ENCODE measurements at places on chromosomes 6 and 20.

DNA sequence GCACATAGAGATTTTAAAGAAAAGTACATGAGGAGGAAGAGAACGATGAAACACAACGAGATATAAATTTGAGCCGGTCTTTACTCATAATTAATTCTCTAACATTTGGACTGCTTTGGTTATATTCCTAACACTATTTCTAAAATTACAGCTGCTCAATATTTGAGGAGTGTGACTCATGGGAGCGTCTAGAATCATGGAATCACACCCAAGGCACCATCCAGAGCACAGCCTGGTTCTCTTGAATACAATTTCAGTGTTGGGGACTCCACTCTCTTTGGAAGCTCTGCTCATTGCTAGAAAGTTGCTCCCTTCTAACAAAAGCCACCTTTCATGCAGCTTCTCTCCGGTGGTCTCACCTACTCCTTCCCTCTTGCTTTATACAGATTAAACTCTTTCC is 64.4 kb downstream of the LY86 start:
- H3K4me3 ChIP-seq: no peak overlapping the region
- H3K27ac ChIP-seq: no peak overlapping the region
- H3K27me3 ChIP-seq: peaks cover 11% of the 10 kb centered on the region

- H3K27ac ChIP-seq: no peak overlapping the region
- H3K4me3 ChIP-seq: no peak overlapping the region
- no peak for DNase-seq
- no peaks in the 10 kb centered on the region for H3K27me3 ChIP-seq
- peaks cover 15% of the 10 kb centered on the region for H3K4me1 ChIP-seq
- H3K36me3 ChIP-seq: no peaks in the 10 kb centered on the region
Observed at GRCh38 chr20:44704551-44704971, 10.6 kb upstream of the CCN5 start.

DNA sequence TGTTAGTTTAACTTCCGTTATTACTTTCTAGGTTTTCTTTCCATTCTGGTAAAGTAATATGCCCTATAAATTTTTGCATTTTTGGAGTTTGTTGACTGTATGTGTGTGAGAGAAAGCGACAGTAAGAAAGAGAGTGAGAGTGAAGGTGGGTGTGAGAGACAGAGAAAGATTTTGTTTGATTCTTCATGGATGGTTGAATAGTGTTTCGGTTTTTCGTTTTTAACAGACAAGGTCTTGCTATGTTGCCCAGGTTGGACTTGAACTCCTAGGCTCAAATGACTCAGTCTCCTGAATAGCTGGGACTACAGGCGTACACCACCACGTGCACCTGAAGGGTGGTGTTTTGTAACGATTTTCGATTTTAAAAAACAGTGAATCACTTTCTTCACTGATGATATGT is 329.1 kb upstream of the RUNX2 start:
- DNase-seq: no peak
- H3K4me3 ChIP-seq: no peak overlapping the region
- H3K27ac ChIP-seq: no peak overlapping the region
- no peaks in the 10 kb centered on the region for H3K36me3 ChIP-seq
- H3K4me1 ChIP-seq: peaks cover 18% of the 10 kb centered on the region

- no peaks in the 10 kb centered on the region for H3K36me3 ChIP-seq
- H3K4me1 ChIP-seq: no peaks in the 10 kb centered on the region
- no peak for DNase-seq
- H3K4me3 ChIP-seq: no peak overlapping the region
Observed at GRCh38 chr6:43972913-43973300, 154.3 kb downstream of the MRPL14 start.

- H3K4me1 ChIP-seq: no peaks in the 10 kb centered on the region
- DNase-seq: no peak
- no peaks in the 10 kb centered on the region for H3K36me3 ChIP-seq
- H3K27ac ChIP-seq: no peak overlapping the region
- H3K27me3 ChIP-seq: no peaks in the 10 kb centered on the region
- no peak overlapping the region for H3K4me3 ChIP-seq
Observed at GRCh38 chr6:90083891-90084290, 189.6 kb downstream of the GJA10 start.

- H3K27ac ChIP-seq: no peak overlapping the region
- H3K27me3 ChIP-seq: no peaks in the 10 kb centered on the region
- H3K36me3 ChIP-seq: peaks cover 4% of the 10 kb centered on the region
- DNase-seq: no peak
Observed at GRCh38 chr6:150981095-150981494, 115.6 kb downstream of the MTHFD1L start.

GRCh38 chr6:150652848-150653613 is 53.3 kb downstream of the PLEKHG1 start:
- H3K4me1 ChIP-seq: no peaks in the 10 kb centered on the region
- no peak for DNase-seq
- H3K27ac ChIP-seq: no peak overlapping the region
- H3K36me3 ChIP-seq: no peaks in the 10 kb centered on the region

- no peaks in the 10 kb centered on the region for H3K27me3 ChIP-seq
- DNase-seq: no peak
- no peak overlapping the region for H3K4me3 ChIP-seq
- H3K36me3 ChIP-seq: no peaks in the 10 kb centered on the region
Observed at GRCh38 chr6:402901-403658, 11.5 kb downstream of the IRF4 start.

DNA sequence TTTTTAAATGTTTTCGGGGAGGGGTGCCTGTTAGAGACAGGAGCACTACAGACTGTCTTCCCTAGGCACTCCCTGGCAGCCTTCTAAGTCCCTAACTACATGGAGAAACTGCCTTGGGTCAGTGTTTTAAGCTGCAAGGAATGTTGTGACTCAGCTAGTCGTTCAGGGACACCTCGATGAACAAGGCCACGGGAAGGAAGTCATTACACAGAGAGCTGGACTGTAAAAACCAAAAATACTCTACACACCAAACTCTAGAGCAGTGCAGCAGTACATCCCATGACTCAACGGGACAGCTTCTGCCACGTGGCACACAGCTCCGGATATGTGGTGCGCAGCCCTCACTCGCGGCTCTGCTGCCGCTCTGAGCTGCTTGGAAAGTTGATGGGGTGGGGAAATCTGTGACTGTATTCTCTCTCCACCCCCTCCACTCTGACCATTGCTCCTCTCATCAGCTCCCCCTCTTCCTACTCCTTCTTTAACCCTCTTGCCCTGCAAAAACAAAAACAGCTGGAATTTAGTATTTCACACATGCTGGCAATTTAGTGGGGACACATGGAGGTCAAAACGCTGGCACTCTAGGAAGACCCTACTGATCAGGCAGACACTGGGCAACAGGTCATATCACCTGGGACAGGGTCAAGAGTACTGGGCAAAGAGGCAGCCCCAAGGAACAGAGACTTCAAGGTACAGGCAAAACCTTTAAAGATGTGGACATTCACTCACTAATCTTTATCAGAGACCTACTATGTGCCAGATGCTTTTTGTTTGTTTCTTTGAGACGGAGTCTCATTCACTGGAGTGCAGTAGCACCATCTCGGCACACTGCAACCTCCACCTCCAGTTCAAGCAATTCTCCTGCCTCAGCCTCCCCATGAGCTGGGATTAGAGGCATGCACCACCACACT is 10.9 kb upstream of the LPIN3 start:
- H3K27me3 ChIP-seq: no peaks in the 10 kb centered on the region
- DNase-seq: no peak

DNA sequence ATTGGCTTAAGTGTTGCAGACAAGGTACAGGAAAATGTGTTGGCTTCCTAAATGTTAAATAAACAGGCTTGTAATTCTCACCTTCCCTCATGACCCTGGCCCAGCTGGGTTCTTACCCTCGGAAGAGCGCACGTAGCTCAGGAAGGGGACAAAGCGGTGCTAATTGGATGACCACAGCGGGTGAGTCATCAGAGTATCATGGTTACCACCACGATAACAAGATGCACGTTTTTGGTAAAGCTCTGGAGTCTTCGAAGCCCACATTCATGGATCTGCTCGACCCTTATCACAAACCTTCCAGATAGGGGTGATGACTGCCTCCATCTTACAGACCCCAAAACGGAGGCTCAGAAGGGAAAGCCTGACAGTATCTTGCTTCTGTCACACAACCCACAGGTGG is 32.8 kb downstream of the APCDD1L start:
- no peak overlapping the region for H3K4me3 ChIP-seq
- no peak overlapping the region for H3K27ac ChIP-seq
- peaks cover 11% of the 10 kb centered on the region for H3K36me3 ChIP-seq
- no peak for DNase-seq

DNA sequence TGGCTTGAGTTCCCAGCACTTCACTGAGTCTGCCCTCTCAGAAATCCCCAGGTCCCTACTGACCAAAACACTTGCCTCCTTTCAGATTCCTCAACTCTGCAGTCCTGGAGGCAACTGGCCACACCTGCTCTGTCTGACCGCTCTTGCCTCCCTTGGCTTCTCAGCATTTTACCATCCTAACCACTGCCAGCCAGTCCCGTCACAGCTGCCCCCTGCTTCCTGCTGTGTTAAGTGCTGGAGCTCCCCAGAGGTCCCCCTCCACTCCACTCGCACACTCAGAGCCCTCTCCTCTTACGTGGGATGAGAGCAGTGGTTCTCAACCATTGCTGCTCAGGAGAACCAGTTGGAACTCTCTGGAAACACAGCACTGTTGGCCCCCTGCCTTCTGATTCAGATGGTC is 20.5 kb downstream of the ADAT2 start:
- no peaks in the 10 kb centered on the region for H3K4me1 ChIP-seq
- H3K36me3 ChIP-seq: peaks cover 4% of the 10 kb centered on the region
- no peak overlapping the region for H3K4me3 ChIP-seq
- DNase-seq: no peak
- no peaks in the 10 kb centered on the region for H3K27me3 ChIP-seq

- H3K36me3 ChIP-seq: no peaks in the 10 kb centered on the region
- DNase-seq: no peak
- H3K27me3 ChIP-seq: no peaks in the 10 kb centered on the region
- no peak overlapping the region for H3K27ac ChIP-seq
- H3K4me1 ChIP-seq: peaks cover 6% of the 10 kb centered on the region
Observed at GRCh38 chr20:35151736-35152135, 4.6 kb upstream of the EDEM2 start.

DNA sequence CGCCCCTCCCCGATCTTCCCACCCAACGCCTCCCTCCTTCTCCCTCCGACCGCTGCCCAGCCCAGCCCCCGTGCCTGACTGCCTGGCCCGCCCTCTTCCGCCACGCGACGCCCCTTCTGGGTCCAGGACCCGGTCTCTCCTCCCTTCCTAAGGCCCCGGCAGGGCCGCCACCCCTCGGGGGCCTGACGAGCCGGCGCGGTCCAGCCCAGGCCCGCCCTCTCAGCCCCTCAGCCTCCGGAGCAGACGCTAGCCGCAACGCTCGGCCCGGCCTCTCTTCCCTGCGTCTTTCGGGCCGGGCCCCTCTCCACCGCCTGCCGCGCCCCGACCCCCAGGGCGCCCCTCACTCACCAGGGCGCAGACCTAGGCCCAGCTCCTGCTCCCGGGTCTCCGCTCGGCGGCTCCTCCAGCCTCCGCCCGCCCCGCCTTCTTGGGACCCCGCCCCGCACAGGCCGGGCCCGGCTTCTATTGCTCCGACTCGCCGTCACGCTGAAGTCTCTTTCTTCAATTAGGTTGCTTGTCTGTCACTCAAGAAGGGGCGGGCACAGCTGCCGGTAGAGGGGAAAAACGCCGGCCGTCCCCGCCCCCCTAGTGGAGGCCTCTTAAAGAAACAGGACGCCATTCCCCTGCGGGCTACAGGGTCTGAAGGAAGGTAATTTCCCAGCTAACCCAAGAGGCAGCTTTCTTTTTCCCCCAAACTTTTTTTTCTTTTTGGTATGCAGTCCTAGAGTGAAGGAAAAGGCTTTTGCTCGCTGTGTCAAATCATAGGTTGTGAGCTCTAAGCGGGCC is at the start of gene ELMO2:
Gene ELMO2 (minus strand): TSS at position 416 of the 786 bp plus-strand sequence. CDS start 12,133 bp downstream, outside the sequence.
- peaks cover 14% of the 10 kb centered on the region for H3K27me3 ChIP-seq
- peaks cover 26% of the 10 kb centered on the region for H3K4me1 ChIP-seq
- peak within 1 kb of the TSS; percentile 85 for H3K27ac ChIP-seq
- H3K4me3 ChIP-seq: peak within 1 kb of the TSS; percentile 98

- H3K27ac ChIP-seq: no peak overlapping the region
- H3K4me3 ChIP-seq: no peak overlapping the region
- peaks cover 17% of the 10 kb centered on the region for H3K4me1 ChIP-seq
- H3K27me3 ChIP-seq: no peaks in the 10 kb centered on the region
Observed at GRCh38 chr20:8213270-8213669, 81.2 kb downstream of the PLCB1 start.

GRCh38 chr6:150361876-150362275 is 6.9 kb upstream of the IYD start:
- no peak overlapping the region for H3K4me3 ChIP-seq
- no peaks in the 10 kb centered on the region for H3K27me3 ChIP-seq
- no peak overlapping the region for H3K27ac ChIP-seq
- no peak for DNase-seq
- H3K36me3 ChIP-seq: no peaks in the 10 kb centered on the region

- H3K4me3 ChIP-seq: no peak overlapping the region
- DNase-seq: no peak
- no peaks in the 10 kb centered on the region for H3K27me3 ChIP-seq
- H3K27ac ChIP-seq: no peak overlapping the region
Observed at GRCh38 chr6:6905961-6906518, 201.7 kb upstream of the RREB1 start.

DNA sequence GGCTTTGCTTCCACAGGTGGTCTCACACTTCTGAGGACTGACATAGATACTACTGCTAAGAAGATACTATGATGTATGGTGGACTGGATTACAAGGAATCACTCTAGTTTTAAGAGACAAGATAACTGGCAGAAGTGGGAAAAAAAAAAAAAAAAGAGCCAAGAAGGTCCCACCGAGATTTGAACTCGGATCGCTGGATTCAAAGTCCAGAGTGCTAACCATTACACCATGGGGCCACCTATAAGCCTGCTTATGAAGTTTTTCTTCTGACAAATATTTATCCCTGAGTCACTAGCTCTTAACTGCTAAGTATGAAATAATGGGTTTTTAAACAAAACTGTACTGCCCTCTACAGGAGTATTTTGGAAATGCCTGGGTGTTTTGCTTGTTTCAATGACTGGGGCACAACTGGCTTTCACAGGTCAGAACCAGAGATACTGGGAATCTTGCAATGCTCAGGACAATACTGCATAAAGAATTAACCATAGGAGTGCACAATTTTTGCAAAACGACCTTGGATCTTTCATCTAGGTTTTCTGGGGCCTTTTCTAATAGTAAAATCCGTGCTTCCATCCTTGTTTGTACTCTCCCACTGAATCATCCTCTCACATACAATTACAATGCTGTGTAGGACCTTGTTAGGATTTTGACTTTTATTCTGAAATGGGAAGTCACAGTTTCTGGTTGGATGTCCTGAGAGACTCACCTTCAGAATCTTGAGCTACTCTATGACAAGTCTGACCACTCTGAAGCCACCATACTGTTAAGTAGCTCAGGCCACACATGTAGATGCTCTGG is 116.3 kb downstream of the OR2B2 start:
- H3K27ac ChIP-seq: no peak overlapping the region
- peak; percentile 96 for DNase-seq
- H3K4me3 ChIP-seq: peak overlapping the region; percentile 38
- peaks cover 7% of the 10 kb centered on the region for H3K4me1 ChIP-seq

- H3K27ac ChIP-seq: no peak overlapping the region
- no peak overlapping the region for H3K4me3 ChIP-seq
- no peaks in the 10 kb centered on the region for H3K36me3 ChIP-seq
- no peaks in the 10 kb centered on the region for H3K27me3 ChIP-seq
Observed at GRCh38 chr6:134551245-134551960, 233.5 kb upstream of the SGK1 start.
